ENCODE measurements at places on chromosomes 12 and 14. TPM values are rescaled to one million over a fixed set of nuclear protein-coding genes. Genes with fewer than 3 reads are reported as not detected.

GRCh38 chr12:50825372-50825838 lies 17.3 kb upstream of the TMPRSS12 start:
- no peak overlapping the region for H3K4me3 ChIP-seq
- peaks cover 14% of the 10 kb centered on the region for H3K4me1 ChIP-seq
- H3K36me3 ChIP-seq: no peaks in the 10 kb centered on the region
- no peak for DNase-seq
- peak overlapping the region; percentile 57 for H3K27ac ChIP-seq

GRCh38 chr12:83335748-83336147 lies 649.0 kb downstream of the TMTC2 start:
- no peaks in the 10 kb centered on the region for H3K4me1 ChIP-seq
- no peak for DNase-seq
- H3K4me3 ChIP-seq: no peak overlapping the region

- no peak overlapping the region for H3K27ac ChIP-seq
- no peaks in the 10 kb centered on the region for H3K36me3 ChIP-seq
- peaks cover 12% of the 10 kb centered on the region for H3K4me1 ChIP-seq
Observed at GRCh38 chr14:71380271-71380670, 473.0 kb downstream of the PCNX1 start.

- DNase-seq: no peak
- H3K36me3 ChIP-seq: no peaks in the 10 kb centered on the region
- H3K4me3 ChIP-seq: no peak overlapping the region
- no peaks in the 10 kb centered on the region for H3K4me1 ChIP-seq
Observed at GRCh38 chr12:76708296-76708695, 55.6 kb upstream of the ZDHHC17 start.

GRCh38 chr14:75196468-75196867 lies 20.1 kb upstream of the TMED10 start:
- H3K27me3 ChIP-seq: peaks cover 4% of the 10 kb centered on the region
- H3K4me3 ChIP-seq: no peak overlapping the region
- DNase-seq: peak; percentile 84
- H3K36me3 ChIP-seq: no peaks in the 10 kb centered on the region
- H3K4me1 ChIP-seq: peaks cover 55% of the 10 kb centered on the region

DNA sequence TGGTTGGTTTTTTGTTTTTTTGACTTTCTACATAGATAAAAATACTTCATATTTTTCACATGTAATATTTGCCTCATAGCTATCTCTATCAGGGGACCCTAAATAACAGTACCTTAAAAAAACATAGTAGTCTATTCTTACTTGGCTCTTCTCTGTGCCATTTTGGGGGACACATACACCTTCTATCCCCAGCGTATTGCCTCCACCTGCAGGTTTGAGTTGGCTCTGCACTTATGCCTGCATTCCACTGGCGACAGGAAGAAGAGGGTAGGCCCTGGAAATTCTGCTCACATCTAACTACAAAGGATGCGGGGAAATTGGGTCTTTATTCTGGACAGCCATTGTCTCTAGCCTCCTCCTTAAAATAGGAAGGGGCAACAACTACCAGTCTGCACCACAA lies 13.8 kb upstream of the IFI27L2 start:
- H3K27ac ChIP-seq: no peak overlapping the region
- H3K4me1 ChIP-seq: no peaks in the 10 kb centered on the region
- no peak overlapping the region for H3K4me3 ChIP-seq

GRCh38 chr12:119783787-119784186 lies 93.3 kb downstream of the CIT start:
- no peak overlapping the region for H3K27ac ChIP-seq
- no peak for DNase-seq
- no peaks in the 10 kb centered on the region for H3K36me3 ChIP-seq

GRCh38 chr12:120479458-120479857 lies 9.9 kb upstream of the SRSF9 start:
- H3K27ac ChIP-seq: no peak overlapping the region
- H3K4me3 ChIP-seq: no peak overlapping the region
- H3K36me3 ChIP-seq: no peaks in the 10 kb centered on the region
- H3K4me1 ChIP-seq: peaks cover 6% of the 10 kb centered on the region
- no peak for DNase-seq

GRCh38 chr14:73789989-73790581 lies 61.5 kb upstream of the PTGR2 start:
- H3K36me3 ChIP-seq: no peaks in the 10 kb centered on the region
- H3K27me3 ChIP-seq: no peaks in the 10 kb centered on the region
- no peak overlapping the region for H3K4me3 ChIP-seq
- DNase-seq: no peak

- no peak overlapping the region for H3K27ac ChIP-seq
- no peaks in the 10 kb centered on the region for H3K4me1 ChIP-seq
- no peaks in the 10 kb centered on the region for H3K36me3 ChIP-seq
- peaks cover 30% of the 10 kb centered on the region for H3K27me3 ChIP-seq
Observed at GRCh38 chr12:117643971-117644370, 282.5 kb upstream of the NOS1 start.

GRCh38 chr14:86022031-86022629 lies 492.2 kb downstream of the FLRT2 start:
- H3K4me1 ChIP-seq: no peaks in the 10 kb centered on the region
- H3K36me3 ChIP-seq: no peaks in the 10 kb centered on the region
- no peak for DNase-seq
- H3K27me3 ChIP-seq: no peaks in the 10 kb centered on the region
- H3K4me3 ChIP-seq: no peak overlapping the region
- H3K27ac ChIP-seq: no peak overlapping the region

GRCh38 chr12:119729871-119730270 lies 61.9 kb downstream of the PRKAB1 start:
- no peak for DNase-seq
- no peaks in the 10 kb centered on the region for H3K27me3 ChIP-seq
- H3K4me3 ChIP-seq: no peak overlapping the region

DNA sequence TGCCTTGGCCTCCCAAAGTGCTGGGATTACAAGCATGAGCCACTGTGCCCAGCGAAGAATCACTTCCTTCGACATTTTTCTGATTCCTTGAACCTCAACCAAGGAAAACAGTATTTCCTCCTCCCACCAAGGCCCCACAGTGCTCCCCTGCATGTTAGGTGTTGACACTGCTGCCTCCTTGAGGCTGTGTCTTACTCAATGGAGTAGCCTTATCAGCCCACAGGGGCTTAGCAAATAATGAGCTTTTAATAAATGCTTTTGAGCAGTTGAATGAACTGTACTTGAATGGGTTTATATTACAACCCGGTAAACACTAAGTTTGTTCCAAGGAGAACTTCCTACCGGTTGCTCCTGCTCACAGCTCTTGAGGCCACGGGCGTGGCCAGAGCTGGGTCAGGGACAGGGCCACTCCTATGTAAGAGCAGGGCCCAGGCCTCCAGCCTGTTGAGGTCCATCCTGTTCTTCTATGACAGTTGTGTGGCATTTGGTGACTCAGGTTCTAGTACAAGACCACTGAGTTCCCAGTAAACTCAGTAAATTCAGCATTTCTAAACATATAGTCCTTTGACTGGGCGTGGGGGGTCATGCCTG lies 36.8 kb upstream of the TUBA1A start:
- no peaks in the 10 kb centered on the region for H3K36me3 ChIP-seq
- H3K27me3 ChIP-seq: no peaks in the 10 kb centered on the region
- peaks cover 33% of the 10 kb centered on the region for H3K4me1 ChIP-seq
- no peak overlapping the region for H3K27ac ChIP-seq
- DNase-seq: peak; percentile 38

GRCh38 chr12:29499235-29499634 lies 1.7 kb upstream of the OVCH1 start:
- H3K27me3 ChIP-seq: no peaks in the 10 kb centered on the region
- H3K36me3 ChIP-seq: peaks cover 9% of the 10 kb centered on the region
- no peak overlapping the region for H3K27ac ChIP-seq
- no peak overlapping the region for H3K4me3 ChIP-seq
- no peaks in the 10 kb centered on the region for H3K4me1 ChIP-seq
- DNase-seq: no peak

- H3K27me3 ChIP-seq: no peaks in the 10 kb centered on the region
- H3K27ac ChIP-seq: no peak overlapping the region
- no peaks in the 10 kb centered on the region for H3K36me3 ChIP-seq
- H3K4me1 ChIP-seq: no peaks in the 10 kb centered on the region
- H3K4me3 ChIP-seq: no peak overlapping the region
- no peak for DNase-seq
Observed at GRCh38 chr12:61554268-61555008, 705.8 kb upstream of the USP15 start.

DNA sequence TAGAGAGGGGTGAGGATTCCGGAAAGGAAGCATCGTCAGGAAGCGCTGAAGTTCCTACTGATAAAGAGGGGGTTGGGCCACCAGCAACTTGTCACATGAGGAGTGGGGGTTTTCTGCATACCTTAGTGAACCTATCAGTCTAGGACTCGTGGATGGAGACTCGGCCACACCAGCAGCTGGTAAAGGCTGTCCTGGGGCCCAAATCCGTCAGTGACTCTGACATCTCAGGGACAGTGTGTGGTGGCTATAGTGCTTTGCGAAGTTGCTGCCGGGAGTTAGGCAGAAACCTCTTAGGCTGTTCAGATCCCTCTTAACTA lies 16.4 kb downstream of the RNASE2 start:
- H3K27ac ChIP-seq: peak overlapping the region; percentile 83
- H3K4me3 ChIP-seq: peak overlapping the region; percentile 61
- H3K36me3 ChIP-seq: no peaks in the 10 kb centered on the region
- H3K4me1 ChIP-seq: peaks cover 18% of the 10 kb centered on the region

DNA sequence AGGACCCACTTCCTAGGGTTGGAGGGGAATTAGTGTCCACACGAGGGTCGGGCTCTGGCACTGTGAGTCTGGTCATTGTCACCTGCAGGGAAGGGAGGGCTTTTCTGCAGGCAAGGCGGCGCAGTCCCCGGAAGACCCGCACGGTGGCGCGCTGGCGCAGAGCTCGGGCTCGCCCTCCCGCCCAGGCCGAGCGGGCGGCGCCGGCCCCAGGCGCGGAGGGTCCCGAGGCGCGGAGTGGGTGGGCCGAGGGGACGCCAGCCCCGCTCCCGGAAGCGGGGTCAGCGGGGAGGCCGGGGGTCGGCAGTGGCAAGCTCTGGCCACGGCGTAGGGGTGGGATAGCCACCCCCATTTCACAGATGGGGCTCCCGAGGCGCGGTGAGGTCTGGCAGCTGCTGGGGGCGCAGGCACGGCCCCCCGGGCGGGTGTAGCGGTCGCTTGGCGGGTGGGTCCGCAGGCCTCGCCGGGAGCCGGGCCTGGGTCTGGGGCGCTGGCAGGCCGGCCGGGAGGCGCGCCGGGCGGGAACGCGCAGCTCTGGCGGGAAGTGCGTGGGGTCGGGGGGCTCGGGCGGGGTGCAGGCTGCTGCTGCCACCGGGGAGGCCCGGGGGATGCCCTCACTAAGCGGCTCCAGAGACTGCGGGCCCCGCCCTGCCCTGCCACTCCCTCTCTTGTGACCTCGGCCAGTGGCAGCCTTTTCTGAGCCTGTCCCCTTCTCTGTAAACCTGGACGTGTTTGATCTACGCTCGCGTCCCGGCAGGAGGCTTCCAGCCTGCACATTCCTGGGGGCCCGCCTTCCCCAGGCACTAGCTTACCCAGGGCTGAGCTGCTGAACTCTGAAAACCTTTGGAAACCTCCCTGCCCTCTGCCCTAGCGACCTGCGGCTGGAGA lies 46.1 kb downstream of the CYP46A1 start:
- no peaks in the 10 kb centered on the region for H3K27me3 ChIP-seq
- no peak overlapping the region for H3K27ac ChIP-seq
- peak; percentile 76 for DNase-seq
- peak overlapping the region; percentile 55 for H3K4me3 ChIP-seq
- H3K4me1 ChIP-seq: peaks cover 34% of the 10 kb centered on the region

DNA sequence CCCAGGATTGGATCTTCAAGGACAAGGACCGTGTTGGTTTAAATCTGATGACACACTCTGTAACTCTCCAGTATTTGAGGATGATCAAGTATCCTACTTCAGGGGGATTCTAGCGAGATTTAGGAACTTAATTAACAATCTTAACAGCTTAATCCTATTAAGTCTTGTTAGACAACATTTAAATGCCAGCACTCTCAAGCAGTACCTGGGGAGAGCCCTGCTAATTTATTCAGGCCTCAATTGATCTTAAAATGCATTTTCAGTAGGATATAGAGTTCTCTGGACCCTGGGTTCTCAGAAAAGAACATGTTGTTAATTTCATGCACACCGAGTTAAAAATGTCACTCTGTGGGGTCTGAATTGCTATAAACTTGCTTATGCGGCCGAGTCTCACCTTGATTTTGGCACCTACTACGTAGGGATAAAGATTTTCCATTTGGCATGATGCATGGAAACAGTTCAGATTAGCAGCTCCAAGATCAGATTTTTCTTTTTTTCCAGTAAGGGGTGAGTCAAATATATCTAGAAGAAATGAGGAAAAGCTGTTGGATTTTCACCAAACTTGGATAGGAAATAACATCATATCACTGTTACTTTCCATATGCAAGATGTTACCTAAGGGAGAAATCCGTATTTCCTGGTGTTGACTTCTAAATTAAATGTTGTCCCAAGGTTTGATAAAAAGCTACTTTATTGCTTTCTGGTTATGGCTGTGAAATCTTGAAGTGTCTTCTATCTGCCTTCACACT lies 76.1 kb downstream of the SLC24A4 start:
- H3K27me3 ChIP-seq: no peaks in the 10 kb centered on the region
- no peaks in the 10 kb centered on the region for H3K36me3 ChIP-seq
- H3K27ac ChIP-seq: no peak overlapping the region
- no peak overlapping the region for H3K4me3 ChIP-seq

DNA sequence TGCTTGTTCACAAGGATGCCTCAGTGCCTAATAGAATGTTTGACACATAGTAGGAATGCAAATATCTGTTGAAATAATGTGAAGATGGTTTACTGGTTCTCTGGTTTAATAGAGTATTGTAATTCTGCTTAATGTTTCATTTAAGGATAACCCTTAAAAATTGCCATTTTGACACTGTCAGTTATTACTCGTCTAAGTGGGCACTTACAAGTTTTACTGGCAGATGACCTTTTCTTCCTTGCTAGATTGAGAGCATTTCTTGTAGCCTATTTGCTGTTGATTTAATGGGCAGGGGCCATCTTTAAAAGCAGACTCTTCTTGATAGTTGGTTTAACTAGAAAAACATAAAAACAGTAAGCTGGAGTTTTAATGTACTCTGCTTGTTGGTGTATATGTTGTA lies 1.9 kb downstream of the TMEM263 start:
- peak overlapping the region; percentile 88 for H3K4me3 ChIP-seq
- peaks cover 19% of the 10 kb centered on the region for H3K4me1 ChIP-seq
- no peak for DNase-seq
- peak overlapping the region; percentile 98 for H3K27ac ChIP-seq
- H3K36me3 ChIP-seq: peaks cover 4% of the 10 kb centered on the region
- H3K27me3 ChIP-seq: no peaks in the 10 kb centered on the region

PZP gene
- not detected for total RNA-seq

RTL1 gene
- total RNA-seq: not detected

KLRC2 gene
- total RNA-seq: 10.4 TPM

HOXC12 gene
- not detected for total RNA-seq

LRRC43 gene
- total RNA-seq: 1.3 TPM

ESRRB gene
- 0.58 TPM for total RNA-seq

Measured in stomach (tissue), 19 donors.